COR-L47 (cell line): ENCODE measurements at places on chromosomes 11 and 22.

GRCh38 chr11:58616594-58616993 is 5.9 kb upstream of the CNTF start:
- DNase-seq, result no peak

DNA sequence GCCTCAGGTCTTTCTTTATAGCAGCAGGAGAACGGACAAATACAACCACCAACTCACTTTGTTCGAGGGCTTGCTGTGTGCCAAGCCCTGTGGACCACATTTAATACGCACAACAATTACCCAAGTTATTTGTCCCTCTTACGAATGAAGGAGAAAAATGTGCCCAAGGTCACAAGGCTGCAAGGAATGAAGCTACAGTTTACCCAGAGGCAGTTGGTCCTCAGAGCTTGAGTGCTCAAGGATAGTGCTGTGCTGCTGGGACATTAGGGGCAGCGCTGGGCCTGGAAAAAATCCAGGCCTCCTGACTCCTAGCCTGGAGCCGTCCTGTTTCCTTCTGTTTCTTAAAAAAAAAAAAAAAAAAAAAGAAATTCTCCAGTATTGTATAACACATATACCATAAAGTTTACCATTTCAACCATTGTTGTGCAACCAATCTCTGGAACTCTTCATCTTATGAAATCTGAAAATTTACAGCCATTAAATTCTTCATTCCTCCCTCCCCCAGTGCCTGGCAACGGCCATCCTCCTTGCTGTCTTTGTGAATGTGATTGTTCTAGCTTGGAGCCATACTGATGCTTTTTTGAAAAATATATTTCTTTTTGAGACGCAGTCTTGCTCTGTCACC is 1.0 kb upstream of the C11orf86 start:
- no peak for DNase-seq

DNA sequence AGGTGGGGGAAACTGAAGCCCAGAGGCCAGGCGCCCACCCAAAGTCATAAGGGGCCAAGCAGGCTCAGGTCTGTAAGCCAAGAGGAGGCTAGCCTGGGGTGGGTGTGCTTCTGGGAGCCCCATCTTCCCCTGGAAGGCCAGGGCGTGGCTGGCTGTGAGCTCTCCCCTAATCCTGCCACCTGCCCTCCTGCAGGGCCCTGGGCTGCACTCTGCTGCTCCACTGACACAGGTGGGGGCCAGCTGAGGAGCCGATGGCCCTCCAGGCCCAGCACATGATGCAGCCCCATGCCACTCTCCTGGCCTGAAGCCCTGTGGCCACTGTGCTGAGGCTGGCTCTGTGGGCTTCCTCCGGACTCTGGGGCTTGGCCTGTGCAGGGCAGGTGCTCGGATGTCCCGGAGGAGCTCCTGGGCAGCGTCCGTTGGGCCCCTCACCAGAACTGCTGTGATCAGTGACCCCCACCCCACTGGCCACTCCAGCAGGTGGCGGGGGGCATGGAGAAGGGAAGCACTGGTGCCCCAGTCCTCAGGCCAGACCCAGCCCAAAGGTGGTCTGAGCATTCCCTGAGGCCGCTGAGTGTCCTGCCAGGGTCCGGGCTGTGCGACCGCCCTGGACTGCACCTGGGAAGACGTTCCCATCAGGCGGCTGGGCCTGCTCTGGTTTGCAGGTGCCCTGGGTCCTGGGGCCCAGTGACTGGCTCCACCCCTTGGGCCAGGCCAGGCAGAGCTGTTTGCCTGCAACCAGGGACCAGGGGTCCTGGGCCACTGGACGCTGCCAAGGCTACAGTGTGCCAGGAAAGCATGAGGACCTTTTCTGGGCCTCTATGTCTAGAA is 8.5 kb downstream of the PIM3 start:
- DNase-seq, result no peak

DNA sequence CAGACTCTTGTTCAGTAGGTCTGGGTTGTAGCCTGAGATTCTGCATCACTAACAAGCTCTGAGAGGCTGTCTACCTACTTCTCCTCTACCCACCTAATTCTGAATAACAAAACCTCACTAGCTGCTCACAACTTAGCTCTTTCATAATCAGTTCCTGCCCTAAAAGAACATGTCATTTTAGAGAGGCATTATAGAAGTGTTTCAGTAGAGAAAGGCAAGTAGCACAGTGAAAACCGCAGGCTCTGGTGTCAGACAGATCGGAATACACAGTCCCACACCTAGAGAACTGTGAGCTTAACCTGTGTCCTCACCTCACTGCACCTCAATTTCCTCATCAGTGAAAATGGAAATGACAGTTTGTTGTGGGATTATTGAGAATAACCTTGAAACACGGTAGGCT is 1337.6 kb upstream of the TENM4 start:
- DNase-seq, result no peak

- no peak for DNase-seq
Measured at GRCh38 chr11:34827228-34827627, 89.0 kb downstream of the APIP start.

DNA sequence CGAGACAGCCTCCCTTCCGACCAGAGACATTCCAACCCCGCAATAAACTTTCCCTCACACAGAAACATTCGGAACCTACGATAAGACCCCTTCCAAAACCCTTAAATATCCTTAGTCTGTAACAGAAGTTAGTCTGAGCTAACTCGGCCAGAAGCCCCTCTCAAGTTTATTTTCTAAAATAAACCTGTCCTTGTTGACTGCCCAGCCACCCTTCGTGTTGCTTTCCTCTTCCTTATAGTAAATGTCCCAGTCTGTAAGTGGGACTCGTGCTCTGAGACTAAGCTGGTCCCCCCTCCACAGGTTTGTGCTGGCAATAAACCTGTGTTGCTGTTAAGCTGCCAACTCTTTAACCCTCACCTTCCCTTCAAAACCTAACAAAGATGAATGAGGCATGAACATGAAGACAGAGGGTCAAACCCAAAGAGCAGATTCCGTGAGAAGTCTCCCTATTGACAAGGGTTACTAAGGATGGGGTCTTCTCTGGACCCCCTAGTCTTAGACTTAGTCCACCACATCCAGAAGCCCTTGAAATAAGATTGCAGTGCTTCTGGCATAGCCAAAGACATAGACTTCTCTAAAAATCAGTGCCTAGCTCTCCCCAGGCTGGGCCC is 18.2 kb downstream of the MIF start:
- DNase-seq, result no peak

GRCh38 chr22:40654522-40655167 is 18.1 kb upstream of the MRTFA start:
- DNase-seq, result no peak

GRCh38 chr22:26992556-26992955 is 335.2 kb downstream of the MIAT start:
- no peak for DNase-seq

GRCh38 chr11:114819028-114819427 is 140.7 kb downstream of the NXPE2 start:
- DNase-seq, result no peak
